ENCODE measurements at places on chromosomes 12 and 14. TPM values are rescaled to one million over a fixed set of nuclear protein-coding genes. Genes with fewer than 3 reads are reported as not detected.

The C12orf60 gene
- total RNA-seq = 0.89 TPM

The FLRT2 gene
- 2.5 TPM for total RNA-seq

The TCL1B gene
- not detected for total RNA-seq

The MNAT1 gene
- 11.1 TPM for total RNA-seq

The TC2N gene
- 65.2 TPM for total RNA-seq

DNA sequence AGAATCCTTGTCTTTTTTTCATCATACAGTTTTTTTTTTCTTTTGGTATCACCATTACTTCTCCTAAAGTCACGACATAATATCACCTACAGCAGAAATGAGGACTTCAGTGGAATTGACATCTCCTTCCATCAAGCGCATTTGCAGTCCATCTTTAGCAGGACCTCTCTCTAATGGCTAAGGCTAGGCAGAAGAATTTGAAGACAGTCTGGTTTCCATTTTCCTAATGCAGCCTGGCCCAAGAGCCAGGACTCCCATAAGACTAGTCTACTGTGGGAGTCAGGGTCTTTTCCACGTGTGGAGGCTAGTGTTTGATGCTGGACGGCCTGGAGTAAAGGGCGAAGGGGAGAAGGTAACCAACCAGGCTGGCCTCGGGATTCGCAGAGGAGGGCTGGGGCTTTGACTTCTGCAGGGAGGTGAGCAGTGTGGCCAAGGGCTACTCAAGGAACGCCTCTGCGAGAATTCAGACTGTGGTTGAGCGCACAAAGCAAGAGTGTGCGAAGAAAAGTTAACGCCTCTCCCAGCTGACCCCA lies 769 bp upstream of the ZNF740 start:
- no peak for DNase-seq

- no peak for DNase-seq
Measured at GRCh38 chr12:41202051-41202450, 13.9 kb downstream of the PDZRN4 start.

DNA sequence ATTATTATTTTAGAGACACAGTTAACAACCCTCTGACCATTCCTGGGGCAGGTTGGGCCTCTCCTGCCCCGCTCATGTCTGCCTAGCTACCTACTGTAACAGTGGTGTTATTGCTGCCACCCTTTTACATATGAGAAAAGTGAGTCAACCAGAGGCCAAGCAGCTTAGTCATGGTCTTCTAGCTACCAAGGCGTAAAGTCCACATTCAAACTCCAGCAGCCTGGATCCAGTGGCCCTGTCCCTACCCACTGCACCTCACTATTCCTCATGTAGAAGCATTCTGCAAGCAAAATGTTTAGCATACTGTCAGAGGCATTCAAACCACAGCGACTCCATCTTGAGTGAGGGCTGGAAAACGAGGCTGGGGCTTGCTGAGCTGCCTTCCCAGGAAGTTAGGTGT lies 95.8 kb downstream of the SLC15A4 start:
- no peak for DNase-seq

DNA sequence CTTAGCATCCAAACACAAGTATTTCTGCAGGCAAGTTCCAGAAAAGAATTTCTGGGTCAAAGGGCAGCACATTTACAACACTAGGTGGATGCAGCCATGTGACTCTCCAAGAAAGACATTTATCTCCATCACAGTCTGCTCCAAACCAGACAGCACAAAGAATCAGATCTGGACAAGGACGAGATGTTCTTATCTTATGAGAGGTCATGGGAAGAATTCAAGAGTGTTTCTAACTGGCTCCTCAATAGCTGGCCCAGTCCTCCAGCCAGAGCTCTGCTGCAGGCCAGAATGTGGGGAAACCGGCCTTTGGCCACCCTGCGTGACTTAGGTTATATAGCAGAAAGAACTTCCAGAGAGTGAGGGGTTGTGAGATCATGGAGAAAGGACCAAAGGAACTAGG lies 17.4 kb downstream of the TMEM119 start:
- DNase-seq = no peak

DNA sequence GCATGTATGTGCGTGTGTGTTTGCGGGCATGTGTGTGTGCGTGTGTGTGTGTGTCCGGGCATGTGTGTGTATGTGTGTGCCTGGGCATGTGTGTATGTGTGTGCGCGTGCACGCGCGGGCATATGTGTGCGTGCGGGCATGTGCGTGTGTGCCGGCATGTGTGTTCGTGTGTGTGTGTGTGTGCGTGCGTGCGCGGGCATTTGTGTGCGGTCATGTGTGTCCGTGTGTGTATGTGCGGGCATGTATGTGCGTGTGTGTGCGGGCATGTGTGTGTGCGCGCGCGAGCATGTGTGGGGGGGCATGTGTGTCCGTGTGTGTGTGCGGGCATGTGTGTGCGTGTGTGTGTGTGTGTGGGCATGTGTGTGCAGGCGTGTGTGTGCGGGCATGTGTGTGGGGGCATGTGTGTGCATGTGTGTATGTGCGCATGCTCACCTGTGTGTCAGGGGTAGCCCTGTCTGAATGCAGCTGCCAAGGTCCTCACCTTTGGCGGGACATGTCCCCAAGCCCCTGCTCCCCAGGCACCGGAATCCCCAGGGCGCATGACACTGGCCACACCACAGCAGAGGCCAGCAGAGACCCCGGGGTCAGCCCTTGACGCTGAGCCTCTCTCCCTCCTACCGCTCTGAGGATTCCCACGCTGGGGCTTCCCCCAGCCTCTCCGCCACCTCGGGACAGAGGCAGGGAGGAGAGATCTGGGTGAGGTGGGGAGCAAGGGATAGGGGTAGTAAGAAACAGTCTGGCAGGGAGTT lies 109.5 kb upstream of the NCOR2 start:
- no peak for DNase-seq

GRCh38 chr12:24066865-24067264 lies 117.4 kb upstream of the SOX5 start:
- DNase-seq = no peak
